ENCODE measurements at places on chromosomes 12 and 14. TPM values are rescaled to one million over a fixed set of nuclear protein-coding genes. Genes with fewer than 3 reads are reported as not detected.

- no peaks in the 10 kb centered on the region for H3K27me3 ChIP-seq
- no peak for DNase-seq
Observed at GRCh38 chr12:77124767-77125166, 59.4 kb upstream of the E2F7 start.

DNA sequence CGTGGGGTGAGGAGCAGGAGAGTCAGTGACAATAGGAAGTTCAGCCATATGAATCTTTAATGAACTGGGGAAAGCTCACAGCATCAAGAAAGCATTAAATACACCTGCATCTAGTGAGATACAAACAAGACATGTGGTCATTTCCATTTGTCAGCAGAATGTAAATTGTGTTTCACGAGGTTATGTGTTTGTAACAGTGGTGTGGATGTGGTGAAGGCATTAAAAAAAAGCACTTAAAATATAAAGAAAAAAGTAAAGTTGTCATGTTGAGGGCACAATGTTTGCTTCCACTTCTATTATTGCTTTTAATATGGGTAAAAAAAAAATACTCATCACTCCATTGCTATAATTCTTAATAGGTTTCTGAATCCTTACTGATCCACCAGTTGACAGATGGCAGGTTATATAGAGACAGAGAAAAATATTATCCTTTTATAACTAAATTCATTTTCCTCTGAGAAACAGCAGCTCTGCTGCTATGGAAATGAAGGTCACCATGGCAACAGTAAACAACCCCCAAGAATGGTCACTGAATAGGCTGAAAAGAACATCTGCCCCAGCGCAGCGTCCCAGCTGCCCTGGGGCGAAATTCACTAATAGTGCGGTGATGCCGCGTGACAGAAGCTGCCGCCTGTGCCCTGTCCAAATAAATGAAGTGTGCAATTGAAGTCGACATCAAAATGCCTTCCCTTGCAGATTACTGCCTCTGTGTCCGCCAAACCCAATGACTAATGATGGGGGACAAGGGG, 226.1 kb downstream of the FOXN3 start:
- H3K36me3 ChIP-seq: no peaks in the 10 kb centered on the region
- no peaks in the 10 kb centered on the region for H3K4me1 ChIP-seq
- no peak overlapping the region for H3K4me3 ChIP-seq
- H3K27me3 ChIP-seq: no peaks in the 10 kb centered on the region

GRCh38 chr14:67567654-67568053, 32.4 kb downstream of the PIGH start:
- H3K4me3 ChIP-seq: no peak overlapping the region
- peaks cover 4% of the 10 kb centered on the region for H3K36me3 ChIP-seq

GRCh38 chr12:76976777-76977382, 88.5 kb downstream of the E2F7 start:
- no peaks in the 10 kb centered on the region for H3K27me3 ChIP-seq
- no peak for DNase-seq
- H3K4me1 ChIP-seq: no peaks in the 10 kb centered on the region

DNA sequence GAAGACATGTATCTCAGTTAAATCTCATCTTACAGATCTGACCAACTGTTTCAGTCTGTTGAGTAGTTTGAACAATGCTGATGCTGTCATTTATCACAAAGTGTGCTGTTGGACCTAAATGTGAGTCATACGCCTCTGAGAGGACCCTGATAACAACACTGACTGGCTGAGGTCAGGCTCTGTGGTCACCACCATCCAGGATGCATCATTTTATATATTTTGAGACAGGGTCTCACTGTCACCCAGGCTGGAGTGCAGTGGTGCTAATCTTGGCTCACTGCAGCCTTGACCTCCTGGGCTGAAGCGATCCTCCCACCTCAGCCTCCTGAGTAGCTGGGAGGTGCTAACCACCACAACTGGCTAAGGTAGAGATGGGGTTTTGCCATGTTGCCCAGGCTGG, 181.0 kb upstream of the RGS6 start:
- no peak for DNase-seq
- no peaks in the 10 kb centered on the region for H3K36me3 ChIP-seq

- no peak for DNase-seq
- no peaks in the 10 kb centered on the region for H3K4me1 ChIP-seq
- H3K36me3 ChIP-seq: no peaks in the 10 kb centered on the region
- H3K27ac ChIP-seq: no peak overlapping the region
Observed at GRCh38 chr12:131366261-131366871, 344.5 kb upstream of the SFSWAP start.

DNA sequence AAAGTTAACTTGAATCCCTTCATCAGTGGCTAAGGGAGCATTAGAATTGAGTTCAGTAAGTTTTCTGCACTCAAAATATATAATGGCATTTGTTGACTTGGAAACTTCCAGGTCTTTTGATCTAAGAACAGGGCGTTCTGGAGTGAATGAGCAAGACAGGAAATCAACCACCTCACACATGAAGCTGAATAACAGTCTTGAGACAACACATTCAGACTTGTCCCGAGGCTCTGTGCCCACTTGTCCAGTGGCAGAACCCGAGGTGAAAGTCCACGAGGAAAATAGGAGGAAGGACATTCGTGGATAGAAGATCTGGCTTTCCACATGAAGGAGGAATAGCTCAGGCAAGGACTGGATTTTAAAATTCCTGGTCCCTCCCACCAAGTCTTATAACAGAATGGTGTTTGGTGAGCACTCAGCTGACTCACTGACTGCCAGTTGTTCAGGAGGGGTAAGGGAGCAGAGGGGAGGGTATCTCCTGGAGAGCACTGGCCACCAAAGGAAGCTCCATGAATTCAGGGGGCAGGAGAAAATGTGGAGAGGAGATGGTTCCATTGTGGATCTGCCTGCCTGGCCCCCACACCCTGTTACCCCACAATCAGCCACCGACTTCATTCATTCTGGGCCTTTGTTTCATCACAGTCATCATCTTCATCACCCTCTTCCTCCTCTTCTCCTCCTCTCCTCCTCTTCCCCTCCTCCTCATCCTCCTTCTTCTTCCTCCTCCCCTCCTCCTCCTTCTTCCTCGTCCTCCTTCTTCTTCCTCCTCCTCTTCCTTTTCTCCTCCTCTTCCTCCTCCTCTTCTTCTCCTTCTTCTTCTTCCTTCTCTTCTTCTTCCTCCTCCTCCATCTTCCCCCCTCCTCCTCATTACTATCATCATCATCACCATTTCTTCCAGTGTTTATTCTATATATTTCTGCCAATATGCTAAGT, 620.1 kb downstream of the MED13L start:
- H3K27ac ChIP-seq: no peak overlapping the region
- H3K27me3 ChIP-seq: no peaks in the 10 kb centered on the region
- no peaks in the 10 kb centered on the region for H3K36me3 ChIP-seq

The MSI1 gene
- total RNA-seq: 3.2 TPM

- H3K4me1 ChIP-seq: no peaks in the 10 kb centered on the region
- H3K27ac ChIP-seq: no peak overlapping the region
- H3K27me3 ChIP-seq: no peaks in the 10 kb centered on the region
- H3K36me3 ChIP-seq: no peaks in the 10 kb centered on the region
- no peak for DNase-seq
Observed at GRCh38 chr12:107163413-107163812, 70.1 kb upstream of the CRY1 start.

The RAD9B gene
- 0.20 TPM for total RNA-seq

DNA sequence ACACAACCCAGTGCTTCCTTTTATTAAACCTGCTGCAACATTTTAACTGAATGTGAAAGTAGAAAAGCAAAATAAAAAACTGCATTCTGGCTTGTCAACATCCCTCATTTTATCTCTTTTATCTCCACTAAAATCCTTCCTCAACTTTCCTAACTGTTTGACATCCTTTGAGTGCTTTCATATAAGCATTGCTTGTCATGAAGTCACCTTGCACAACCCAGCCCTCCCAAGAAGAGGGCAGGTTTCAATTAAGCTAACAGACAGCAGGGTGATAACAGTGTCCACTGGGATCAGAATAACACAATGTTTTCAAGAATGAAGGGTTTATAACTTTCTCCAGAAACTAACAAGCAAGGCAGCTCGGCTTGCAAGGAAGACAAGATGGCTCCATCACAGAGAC, 16.3 kb upstream of the TSPAN8 start:
- no peaks in the 10 kb centered on the region for H3K36me3 ChIP-seq
- H3K27ac ChIP-seq: no peak overlapping the region
- H3K27me3 ChIP-seq: no peaks in the 10 kb centered on the region
- DNase-seq: no peak
- peaks cover 4% of the 10 kb centered on the region for H3K4me1 ChIP-seq
- H3K4me3 ChIP-seq: no peak overlapping the region

GRCh38 chr14:100191584-100192249, 32.3 kb upstream of the DEGS2 start:
- H3K27me3 ChIP-seq: no peaks in the 10 kb centered on the region
- no peaks in the 10 kb centered on the region for H3K4me1 ChIP-seq
- H3K27ac ChIP-seq: peak overlapping the region; percentile 80
- no peak overlapping the region for H3K4me3 ChIP-seq
- no peaks in the 10 kb centered on the region for H3K36me3 ChIP-seq
- DNase-seq: no peak

The KRT71 gene
- total RNA-seq: not detected

The DNAJC22 gene
- total RNA-seq: 10.8 TPM

Measured in pancreas (tissue), 10 donors.